Chondrocyte (in vitro differentiated cells): ENCODE measurements at places on chromosomes 3 and 15. TPM values are rescaled to one million over a fixed set of nuclear protein-coding genes. Genes with fewer than 3 reads are reported as not detected.

DNA sequence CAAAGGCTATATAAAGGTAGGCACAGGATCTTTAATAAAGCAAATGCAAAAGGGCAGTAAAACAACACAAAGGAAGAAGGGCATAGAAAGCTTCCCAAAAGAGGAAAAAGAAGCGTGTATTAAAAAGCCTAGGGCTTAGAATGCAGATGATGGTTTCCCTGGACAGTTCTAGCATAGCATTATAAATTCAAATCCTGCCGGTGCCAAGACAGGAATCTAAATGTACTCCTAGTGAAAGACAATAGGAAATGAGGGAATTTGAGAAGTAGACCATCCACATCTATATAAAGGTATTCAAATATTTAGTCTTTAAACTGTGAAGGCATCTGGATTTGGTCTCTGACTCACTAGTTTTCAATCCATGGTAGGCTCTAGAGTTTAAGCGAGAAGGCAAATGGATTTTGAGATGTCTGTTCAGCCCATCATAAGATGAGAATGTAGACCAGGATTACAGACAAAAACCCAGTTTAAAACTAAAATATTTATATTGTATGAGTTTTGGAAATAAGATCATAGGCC is 431.8 kb downstream of the TBL1XR1 start:
- no peak for DNase-seq

DNA sequence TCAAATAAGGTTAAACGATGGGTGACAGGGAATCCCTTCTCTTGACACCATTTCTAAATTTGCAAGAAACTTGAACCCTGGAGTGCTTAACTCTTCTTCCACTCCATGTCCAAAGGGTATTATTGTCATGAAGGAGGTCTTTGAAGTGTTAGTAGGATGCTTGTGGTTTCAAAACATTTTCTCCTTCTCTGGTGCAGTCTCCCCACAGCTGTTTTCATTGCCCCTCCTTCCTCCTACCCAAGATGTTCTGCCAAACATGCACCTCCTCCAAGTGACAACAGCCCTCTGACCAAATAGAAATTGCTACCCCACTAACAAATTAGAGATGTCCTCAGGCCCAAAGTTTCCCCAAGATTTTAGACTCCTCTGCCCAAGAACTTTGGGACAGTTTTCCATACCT is 151.4 kb downstream of the POLR2M start:
- DNase-seq: no peak

- no peak for DNase-seq
Measured at GRCh38 chr15:99651023-99651807, 82.0 kb downstream of the LYSMD4 start.

GRCh38 chr3:42052132-42052483 is 39.0 kb upstream of the TRAK1 start:
- DNase-seq: no peak

DNA sequence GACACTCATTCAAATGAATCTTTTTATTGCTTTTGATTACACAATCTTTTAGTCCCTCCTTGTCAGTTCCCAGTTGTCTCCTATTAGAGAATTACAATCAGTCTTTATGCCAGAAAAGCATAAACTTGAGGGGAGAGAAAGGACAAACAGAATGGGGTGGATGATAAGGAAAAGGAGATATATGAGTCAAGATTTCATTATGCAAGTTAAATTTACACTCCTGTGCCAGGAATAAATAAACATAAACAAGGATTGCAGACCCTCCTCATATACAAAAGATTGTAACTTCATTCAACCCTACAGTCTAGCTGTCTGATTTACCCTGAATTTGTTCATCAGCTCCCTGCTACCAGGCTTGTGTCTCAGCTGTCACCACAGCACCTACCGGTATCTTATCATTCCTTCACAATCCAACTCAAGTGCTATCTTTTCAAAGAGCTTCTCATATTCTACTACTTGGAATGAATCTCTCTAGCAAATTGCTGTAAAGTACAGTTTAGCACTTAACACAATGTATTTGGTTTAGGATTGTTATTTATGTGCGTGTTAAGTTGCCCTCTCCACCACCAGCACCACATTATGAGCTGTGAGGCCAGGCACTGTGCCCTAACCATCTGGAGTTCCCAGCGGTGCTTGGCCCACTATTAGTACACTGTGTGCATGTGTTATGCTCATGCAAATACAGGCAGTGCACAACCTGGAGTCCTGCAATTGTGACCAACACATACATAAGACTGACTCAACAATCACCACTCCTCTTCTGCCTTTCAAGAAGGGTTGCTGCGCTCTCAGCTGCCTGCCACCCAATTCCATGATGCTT is 504.1 kb downstream of the TBL1XR1 start:
- no peak for DNase-seq

DNA sequence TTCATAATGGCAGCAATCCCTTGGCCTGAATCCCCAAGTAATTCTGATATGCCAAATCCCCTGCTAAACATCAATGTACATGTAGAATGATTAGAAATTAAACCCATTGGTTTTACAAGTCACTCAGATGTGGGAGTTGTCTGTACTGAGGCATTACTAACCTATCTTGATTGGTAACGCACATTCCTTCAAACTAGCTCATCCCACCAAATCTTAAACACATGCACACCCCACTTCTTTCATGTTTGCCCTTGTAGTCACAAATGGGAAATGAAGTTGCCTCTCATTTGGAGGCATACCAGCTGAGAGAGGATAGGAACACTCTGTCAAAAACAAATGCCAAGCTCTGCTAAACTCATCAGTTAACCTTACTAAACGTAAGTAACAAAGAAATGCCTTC is 29.1 kb upstream of the MAN2C1 start:
- no peak for DNase-seq

GRCh38 chr3:160697637-160698380 is 20.8 kb downstream of the ARL14 start:
- no peak for DNase-seq

DNA sequence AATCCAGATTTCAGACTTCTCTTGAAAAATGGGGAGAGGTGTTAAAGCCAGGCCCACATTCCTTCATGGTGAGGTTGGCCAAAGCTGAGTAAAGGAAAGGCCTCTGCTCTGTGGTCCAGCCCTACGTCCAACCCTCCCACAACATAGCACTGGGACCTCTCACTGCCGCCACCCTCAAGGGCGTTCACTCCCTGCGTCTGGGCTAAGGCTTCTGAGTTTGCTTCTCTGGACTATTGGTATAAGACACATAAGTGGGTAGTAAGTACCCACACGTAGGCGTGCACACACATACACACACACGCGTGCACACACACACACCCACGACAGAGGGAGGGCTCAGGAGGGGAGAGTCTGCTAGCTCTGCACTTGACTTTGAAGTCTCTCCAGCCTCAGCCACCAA is 80.2 kb upstream of the PXYLP1 start:
- DNase-seq: no peak

- DNase-seq: no peak
Measured at GRCh38 chr15:73704869-73705645, 20.9 kb downstream of the CD276 start.

DNA sequence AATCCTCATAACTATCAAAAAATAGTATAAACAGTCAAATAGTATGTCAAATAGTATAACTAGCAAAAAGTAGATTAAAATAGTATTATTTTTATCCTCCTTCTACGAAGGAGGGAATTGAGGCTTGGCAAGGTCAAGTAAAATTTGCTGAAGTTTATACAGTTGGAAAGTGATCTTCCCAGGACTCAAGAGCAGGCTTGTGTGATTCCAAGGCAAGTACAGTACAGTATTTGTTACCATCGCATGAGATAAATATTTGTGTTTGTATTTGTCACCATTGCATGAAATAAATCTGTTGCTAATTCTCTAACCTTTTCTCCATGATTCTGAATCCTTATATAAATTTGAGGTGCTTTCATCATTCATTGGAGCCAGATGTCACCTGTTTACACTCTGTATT is 28.9 kb downstream of the SH3GL3 start:
- DNase-seq: no peak

Gene POPDC2
- 0.80 to 1.1 TPM (median 1.0 TPM) in 3 replicates for total RNA-seq

Gene GMNC
- total RNA-seq: 0.05 to 0.29 TPM in 2 of 3 replicates, not detected in the other

Gene MUC13
- total RNA-seq: not detected in 3 replicates

Gene ADGRG7
- total RNA-seq: not detected in 3 replicates

Gene FANCD2OS
- not detected in 3 replicates for total RNA-seq
